Stimulated activated CD4-positive, alpha-beta T cell treated with anti-CD3 and anti-CD28 coated beads, Interleukin-1b, Interleukin-23, amount 100 ng/mL, for 4 hours (primary cell): ENCODE measurements at places on chromosomes 12 and 14.

DNA sequence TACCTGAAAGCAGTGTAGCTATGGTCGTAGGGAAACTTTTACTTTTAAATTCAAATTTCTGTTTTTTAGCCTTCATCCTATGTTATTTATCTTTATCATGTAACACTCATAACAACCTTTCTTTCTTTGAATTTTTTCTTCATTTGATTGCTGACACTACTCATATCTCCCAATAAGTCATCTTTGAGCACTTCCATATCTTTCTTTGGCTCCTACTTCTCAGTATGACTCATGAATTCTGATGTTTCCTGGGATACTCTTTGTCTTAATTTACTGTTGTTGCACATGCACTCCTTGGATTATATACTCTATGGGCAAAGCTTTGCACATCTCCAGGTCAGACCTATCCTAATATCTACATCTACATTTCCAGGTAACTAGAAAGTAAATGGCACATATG, 18.1 kb upstream of the IAPP start:
- DNase-seq, result no peak

DNA sequence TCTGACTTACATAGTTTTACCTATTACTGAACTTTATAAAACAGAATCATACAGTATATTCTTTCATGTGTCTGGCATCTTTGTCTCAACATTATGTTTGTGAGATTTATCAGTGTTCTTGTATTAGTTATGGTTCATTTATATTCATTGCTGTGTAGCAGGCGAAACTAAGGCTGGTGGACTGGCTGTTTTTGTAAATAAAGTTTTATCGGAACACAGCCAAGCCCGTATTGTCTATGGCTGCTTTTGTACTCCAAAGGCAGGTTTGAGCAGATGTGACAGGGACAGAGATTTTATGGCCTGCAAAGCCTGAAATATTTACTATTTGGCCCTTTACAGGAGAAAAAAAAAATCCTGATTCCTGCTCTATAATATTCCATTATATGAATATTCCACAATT, 405.8 kb upstream of the RGS6 start:
- DNase-seq, result no peak

GRCh38 chr12:123743002-123743401, 19.1 kb upstream of the DNAH10 start:
- no peak for DNase-seq

- peak; percentile 88 for DNase-seq
These were observed at the start of gene TRIP11 for GRCh38 chr14:92039719-92040430. TSS of gene TRIP11 (minus strand) at chr14:92040059. CDS start at chr14:92039685, 374 bp downstream.

GRCh38 chr12:54147186-54147585, 41.6 kb downstream of the SMUG1 start:
- DNase-seq, result no peak

DNA sequence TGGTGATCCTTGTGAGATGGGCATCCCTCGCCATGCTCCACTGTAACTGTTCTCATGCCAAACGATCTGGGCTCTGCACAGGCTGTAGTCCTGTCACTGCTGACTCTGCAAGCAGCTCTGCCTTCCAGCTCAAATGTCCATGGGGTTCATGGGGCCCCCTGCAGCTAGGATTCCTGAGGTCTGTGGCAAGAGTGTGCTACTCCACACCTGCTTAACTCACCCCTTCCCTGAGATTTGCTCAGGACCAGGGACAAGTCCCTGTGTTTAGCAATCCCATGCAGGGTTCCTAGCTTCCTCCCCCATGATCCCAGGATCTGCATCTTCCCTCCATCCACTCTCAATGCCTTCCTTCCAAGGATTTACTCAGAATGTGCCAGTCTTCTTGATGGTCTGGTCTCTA, 241.0 kb downstream of the ASCL1 start:
- no peak for DNase-seq

GRCh38 chr12:63206494-63206893, 55.5 kb upstream of the AVPR1A start:
- DNase-seq, result no peak

GRCh38 chr12:2628401-2628800, 166.4 kb upstream of the FKBP4 start:
- no peak for DNase-seq

DNA sequence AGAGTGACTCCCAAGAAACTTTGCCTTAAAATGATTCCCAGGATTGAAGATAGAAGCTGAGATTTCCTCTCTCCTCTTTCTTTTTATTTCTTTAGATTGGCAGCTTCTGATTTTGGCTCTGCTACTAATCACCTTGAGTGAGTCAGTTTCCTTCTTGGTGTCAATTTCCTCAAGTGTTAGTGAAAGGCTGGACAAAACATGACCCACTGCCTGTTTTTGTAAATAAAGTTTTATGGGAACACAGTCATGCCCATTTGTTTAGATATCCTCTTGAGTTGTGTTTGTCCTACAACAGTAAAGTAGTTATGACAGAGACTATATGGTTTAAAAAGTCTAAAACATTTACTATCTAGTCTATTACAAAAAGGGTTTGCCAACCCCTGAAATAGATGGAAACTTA, 227.2 kb upstream of the TBX3 start:
- no peak for DNase-seq

GRCh38 chr12:9793779-9794395, 33.2 kb upstream of the CD69 start:
- DNase-seq, result no peak

GRCh38 chr14:32345311-32345791, 16.3 kb downstream of the AKAP6 start:
- DNase-seq, result no peak

- DNase-seq, result no peak
These were observed 175.9 kb downstream of the MON2 start for GRCh38 chr12:62642486-62642885.

- peak; percentile 34 for DNase-seq
These were observed 101.0 kb downstream of the BEGAIN start for GRCh38 chr14:100486025-100486828.

DNA sequence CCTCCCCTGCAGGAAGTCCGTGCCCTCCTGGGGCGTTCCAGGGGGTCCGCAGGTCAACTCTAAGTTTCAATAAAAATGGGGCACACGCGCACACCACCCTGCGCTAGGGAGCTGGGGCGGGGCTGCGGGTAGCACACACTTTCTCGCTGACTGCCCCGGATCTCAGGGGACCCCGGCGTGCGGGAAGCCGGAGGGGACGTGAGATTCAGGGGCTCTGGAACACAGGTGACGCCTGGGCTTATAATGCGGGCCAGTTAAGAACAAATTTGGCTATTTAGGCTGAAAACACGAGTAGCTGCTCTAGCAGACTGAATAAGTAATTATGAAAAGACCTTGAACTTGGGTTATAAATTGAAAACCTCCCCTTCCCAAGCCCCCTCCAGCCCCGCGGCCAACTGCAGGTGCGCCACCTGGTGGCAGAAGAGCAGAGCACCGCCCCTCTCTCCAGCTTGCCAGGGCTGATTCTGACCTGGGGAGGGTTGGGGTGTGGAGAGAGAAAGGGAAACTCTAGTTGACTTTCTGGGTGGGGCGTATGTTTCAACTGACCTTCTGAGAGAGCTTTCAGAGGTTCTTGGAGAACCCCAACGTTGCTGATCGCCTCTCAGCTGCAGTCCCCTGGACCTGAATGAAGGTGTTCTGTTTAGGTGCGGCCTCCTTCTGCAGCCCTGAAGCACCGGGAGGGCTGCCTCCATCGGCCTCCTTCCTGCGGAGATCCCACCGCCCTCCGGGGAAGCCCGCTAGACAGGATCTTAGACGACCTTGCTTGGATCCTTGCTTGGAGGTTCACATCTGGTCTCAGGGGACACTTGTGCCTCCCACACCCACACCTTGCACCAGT, 118.4 kb upstream of the EVL start:
- peak; percentile 28 for DNase-seq

DNA sequence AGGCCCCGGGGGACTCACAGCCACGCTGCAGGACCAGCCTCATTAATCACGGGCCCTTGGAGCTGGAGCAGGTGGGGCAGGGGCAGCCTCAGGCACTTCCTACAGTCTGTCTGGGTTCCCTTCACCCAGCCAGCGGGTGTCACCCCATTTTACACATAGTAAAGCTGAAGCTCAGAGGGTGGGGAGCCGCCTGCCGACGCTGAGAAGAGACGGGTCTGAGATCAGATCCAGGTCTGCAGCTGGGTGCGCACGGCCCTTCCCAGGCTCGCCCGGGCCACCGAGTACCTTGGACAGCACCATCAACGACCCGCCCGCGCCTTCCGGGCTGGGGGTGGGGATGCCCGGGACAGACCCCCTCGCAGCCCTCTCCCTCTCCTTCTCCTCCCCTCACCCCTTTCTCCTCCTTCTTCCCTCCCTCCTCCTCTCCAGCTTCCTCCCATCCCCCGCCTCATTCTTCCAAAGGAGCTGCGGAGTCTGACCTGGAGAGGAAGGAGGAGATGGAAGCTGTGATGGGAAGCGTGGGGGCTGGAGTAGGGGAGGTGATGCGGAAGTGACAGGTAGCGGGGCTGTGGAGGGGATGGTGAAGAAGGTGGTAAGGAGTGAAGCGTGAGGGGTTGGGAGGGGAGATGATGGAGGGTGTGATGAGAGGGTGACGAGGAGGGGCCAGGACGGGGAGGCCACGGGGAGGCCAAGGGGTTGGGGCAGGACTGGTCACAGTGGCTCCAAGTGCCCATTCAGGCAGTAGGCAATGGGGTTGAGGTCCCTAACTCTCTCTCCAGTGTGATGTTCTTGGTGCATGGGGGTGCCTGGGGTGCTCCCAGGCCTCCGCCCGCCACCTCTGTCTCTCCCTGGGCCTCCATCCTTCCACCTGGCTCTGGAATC, 8.8 kb downstream of the DTX1 start:
- DNase-seq, result no peak

DNA sequence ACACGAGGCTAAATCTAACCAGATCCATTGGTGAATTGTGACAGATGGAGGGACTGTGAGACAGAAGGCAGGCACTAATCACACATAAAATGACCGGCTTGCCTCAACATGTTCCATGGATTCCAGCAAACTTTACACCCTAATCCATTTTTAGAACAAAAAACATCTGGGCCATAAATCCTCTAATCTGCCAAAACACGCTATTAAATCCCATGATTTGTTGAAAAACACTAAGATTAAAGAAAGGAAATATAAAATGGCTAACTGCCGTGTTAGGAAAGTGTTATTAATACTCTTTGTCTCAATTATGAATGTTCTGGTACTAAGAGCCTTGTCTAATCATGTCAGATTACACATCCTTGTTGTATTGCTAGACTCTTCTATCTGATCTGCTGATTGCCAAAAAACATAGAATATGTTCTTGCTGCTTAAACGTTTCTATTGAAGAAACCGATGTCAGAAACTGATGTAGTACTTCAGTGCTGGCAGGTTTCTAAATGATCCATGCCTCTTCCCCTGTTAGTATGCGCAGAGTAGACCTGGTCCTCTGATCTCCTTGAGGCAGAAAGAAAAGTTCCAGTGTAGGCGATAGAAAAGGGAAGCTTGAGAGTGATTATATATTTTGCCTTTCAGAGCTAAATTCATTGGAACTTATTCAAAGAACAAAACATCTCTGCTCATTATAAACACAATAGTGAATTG, 384.9 kb downstream of the SOX5 start:
- no peak for DNase-seq

GRCh38 chr14:22865424-22866405, 5.8 kb upstream of the LRP10 start:
- DNase-seq, result no peak

GRCh38 chr14:99430491-99430890, 50.2 kb downstream of the SETD3 start:
- DNase-seq, result peak; percentile 5

- DNase-seq, result no peak
These were observed 1081.5 kb downstream of the VRK1 start for GRCh38 chr14:97878727-97879126.

DNA sequence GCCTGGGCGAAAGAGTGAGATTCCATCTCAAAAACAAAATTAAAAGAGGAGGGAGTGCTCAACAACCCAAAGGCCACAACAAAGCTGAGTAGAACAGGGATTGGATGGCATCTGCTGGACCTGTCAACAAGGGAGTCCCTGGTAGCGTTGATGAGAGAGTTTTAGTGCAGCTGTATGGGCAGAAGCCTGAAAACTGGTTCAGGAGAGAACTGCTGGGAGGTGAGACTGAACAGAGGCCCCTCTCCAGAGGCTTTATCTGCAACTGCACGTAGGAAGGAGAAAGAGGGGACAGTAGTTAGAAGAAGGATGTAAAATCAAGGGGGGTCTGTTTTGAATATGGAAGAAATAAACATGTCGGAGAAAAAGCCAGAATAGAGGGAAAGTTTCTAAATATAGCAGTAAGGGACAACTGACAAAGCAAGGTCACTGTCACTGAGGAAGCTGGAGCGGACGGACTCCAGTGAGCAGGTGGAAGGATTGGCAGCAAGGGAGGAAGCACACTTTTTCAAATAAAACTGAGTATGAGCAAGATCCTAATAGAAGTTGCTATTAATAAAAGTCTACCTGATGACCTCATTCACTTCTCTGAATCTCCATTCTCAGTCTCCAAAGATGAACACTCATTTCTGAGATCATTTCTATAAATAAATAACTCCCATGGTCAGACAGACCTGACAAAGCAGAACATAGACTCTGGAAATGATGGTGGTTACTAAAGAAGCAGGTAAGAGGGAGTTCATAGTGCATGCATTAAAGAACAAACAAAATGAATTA, 11.8 kb upstream of the ATF1 start:
- DNase-seq, result no peak

- no peak for DNase-seq
These were observed 21.4 kb downstream of the KLRK1 start for GRCh38 chr12:10368206-10369171.

GRCh38 chr12:47378907-47379306, 299.1 kb upstream of the AMIGO2 start:
- no peak for DNase-seq

DNA sequence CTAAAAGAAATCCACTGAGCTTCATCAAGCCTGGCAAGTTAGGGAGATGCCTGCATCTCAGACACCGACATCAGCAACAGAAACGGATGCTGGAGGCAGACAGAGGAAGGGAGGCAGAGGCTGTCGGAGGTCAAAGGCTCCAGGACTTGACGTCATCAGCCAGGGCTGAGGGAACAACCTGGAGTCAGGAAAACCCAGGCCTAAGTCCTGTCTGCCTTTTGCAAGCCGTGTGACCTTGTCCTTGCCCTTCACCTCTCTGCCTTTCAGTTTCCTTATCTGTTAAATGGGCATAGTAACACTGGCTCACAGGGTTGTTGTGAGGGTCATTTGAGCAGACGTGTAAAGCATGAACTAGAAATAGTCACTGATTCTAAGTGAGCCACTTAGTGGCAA, 194.2 kb downstream of the BCL11B start:
- no peak for DNase-seq

DNA sequence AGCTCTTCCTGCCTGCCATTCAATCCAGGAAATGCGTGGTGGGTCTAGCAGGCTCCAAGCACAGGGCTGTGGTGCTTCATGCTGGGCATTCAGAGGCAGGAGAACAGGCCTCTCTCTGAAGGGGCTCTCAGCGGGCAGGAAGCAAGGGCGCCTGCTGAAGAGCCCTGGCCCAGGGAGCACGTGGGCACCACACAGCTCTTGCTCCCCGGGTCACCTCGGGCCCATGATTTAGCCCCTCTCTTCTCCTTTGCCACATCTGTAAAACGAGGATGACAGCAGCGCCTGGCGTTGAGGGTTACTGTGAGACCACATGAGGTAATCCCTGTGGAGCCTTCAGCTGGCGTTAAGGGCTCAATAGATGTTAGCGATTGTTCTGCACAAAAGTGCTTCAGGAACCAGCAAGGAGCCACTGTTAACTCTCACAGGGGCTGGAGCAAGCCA, 37.6 kb upstream of the SPTLC2 start:
- DNase-seq, result no peak

- DNase-seq, result no peak
These were observed 104.0 kb downstream of the WIF1 start for GRCh38 chr12:65016881-65017650.

GRCh38 chr14:69318901-69319475, 59.0 kb downstream of the GALNT16 start:
- DNase-seq, result no peak

- DNase-seq, result no peak
These were observed 148.2 kb downstream of the ANO2 start for GRCh38 chr12:5796959-5797225.

- DNase-seq, result no peak
These were observed 41.6 kb upstream of the CSRP2 start for GRCh38 chr12:76920172-76921099.
